ENCODE measurements at places on chromosomes 3 and 15.

DNA sequence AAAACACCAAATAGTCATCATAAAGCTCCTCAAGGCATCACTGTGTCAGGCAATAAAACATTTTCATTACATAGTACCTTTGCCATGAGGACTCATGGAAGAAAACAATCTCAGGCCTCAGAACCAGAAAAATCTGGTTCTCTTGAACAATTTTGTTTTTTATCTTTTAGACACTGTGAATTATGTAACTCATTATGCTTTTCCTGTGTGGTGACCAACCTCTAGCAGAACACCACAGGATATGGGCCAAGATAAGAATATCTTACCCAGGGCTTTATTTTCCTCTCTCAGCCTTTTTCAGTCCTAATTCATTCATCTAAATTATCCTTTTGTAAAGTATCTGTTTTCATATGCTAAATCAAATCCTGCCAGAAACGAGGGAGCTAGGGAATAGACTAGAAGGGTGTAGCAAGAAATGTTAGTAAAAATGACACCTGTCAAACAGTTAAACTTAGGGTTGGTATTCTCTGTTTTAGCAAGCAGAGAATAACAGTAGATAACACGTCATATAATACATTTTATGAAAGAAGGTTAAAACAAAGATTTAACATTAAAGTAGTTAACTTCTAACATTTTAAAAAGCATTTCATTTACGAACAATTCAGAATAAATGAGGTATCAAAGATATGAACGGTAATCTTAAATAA, 111.1 kb downstream of the FBXL22 start:
- DNase-seq, result no peak

DNA sequence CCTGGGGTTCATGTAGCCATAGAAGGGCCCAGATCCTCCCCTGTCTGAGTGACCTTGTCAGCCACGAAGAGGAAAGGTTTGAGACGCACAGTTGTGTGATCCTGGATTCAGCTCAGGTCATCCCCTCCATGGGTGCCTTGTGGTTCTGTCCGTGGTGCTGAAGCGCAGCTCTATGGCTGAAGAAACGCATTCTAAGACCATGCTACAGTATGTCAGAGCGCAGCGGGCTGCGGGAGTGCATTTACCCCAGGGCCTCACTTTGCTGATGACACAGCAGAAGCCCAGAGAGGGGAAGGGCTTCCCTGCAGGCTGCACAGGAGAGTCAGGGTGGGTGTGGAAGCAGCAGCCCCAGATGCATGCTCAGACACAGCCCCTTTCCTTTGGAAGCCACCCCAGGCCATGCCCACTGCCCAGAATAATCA, 68.8 kb upstream of the IQSEC1 start:
- no peak for DNase-seq

- no peak for DNase-seq
These were observed 329.1 kb upstream of the SOX2 start for GRCh38 chr3:181382656-181383055.

- no peak for DNase-seq
These were observed 4.6 kb upstream of the CIDEC start for GRCh38 chr3:9884555-9885165.

GRCh38 chr3:45939341-45939771, 3.9 kb upstream of the CXCR6 start:
- peak; percentile 20 for DNase-seq

- no peak for DNase-seq
These were observed 113.2 kb downstream of the PPP2R3A start for GRCh38 chr3:136078421-136079364.

DNA sequence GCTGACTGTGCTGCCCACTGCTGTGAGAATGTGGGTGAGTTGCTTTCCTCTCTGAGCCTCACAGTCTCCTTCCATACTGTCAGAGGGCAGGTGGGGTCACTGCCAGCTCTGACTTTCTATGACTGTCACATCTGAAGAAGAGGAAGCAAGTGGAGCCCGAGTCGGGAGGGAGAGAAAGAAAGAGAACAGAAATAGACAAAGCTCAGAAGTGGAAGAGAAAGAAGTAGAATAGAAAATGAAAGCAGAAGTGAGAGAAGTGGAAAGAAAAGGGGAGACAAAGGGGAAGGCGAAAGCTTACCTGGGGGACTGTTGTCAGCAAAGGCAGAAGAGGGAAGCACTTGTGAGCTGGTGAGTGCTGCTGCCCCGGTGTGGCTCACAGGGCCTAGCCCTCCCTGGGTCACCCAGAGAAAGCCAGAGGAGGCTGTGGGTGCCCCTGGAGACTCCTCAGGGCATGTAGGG, 57.9 kb downstream of the EPHB1 start:
- DNase-seq, result no peak

DNA sequence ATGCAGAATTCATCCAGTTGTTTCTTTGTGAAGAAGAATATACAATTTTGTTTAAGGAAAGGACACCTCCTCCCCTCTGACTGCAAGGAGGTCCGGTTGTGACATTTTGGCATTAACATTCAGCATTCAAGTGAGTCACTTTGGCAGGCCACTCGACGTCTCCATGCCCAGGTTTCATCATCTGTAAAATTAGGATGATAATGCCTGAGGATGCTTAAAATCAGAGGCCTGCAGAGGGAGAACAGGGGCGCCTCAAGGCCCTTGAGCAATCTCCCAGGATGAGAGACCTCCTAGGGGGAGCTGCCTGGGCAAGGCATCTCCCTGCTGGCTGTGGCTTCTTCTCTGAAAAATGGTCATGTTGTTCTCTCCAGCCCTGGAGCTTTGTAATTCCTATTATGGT, 236.0 kb downstream of the CACNA2D3 start:
- DNase-seq, result no peak

DNA sequence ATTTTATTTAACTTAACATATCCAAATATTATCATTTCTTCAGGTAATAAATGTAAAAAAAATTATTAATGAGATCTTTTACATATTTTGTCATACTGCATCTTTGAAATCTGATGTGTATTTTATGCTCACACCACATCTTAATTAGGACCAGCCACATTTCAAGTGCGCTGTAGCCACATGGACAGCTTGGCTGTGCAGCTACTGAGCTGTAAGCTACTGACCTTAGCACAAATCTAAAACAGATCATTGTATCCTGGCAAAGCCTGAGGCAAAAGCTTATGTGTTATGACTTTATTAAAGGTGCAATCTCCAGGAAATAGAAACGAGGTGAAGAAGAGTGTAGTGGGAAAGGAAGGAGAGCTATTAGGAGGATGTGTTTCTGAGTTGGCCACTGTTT, 126.7 kb upstream of the UBE2E2 start:
- DNase-seq, result no peak

Measured in NCI-H1417 (cell line).